CD4-positive, alpha-beta T cell (primary cell): ENCODE measurements at places on chromosomes 13 and 19. TPM values are rescaled to one million over a fixed set of nuclear protein-coding genes. Genes with fewer than 3 reads are reported as not detected.

DNA sequence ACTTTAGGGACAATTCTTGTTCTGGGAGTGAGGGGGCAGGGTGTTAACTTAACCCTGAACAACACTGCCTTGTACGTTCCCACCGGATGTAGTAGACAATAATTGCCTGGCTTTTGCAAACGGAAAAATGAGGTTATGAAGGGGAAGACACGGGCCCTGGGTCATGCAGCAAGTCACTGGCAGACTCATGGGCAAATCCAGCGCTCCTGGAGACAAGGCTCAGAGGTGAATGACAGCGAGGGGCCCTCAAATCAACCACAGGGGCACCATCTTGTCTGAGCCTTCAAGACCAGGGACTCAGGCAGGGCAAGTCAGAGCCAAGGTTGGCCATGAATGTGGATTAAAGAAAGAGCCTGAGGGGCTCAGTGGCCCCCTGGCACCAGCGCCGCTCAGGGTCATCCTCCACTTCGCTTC lies 2.8 kb downstream of the RASA3 start:
- H3K27ac ChIP-seq, result peak overlapping the region; percentile 80
- H3K4me1 ChIP-seq, result peaks cover 71% of the 10 kb centered on the region
- no peak for DNase-seq
- H3K27me3 ChIP-seq, result no peaks in the 10 kb centered on the region
- peak overlapping the region; percentile 100 for H3K4me3 ChIP-seq
- H3K36me3 ChIP-seq, result peaks cover 30% of the 10 kb centered on the region

CGB2 gene
- total RNA-seq, result not detected

DNA sequence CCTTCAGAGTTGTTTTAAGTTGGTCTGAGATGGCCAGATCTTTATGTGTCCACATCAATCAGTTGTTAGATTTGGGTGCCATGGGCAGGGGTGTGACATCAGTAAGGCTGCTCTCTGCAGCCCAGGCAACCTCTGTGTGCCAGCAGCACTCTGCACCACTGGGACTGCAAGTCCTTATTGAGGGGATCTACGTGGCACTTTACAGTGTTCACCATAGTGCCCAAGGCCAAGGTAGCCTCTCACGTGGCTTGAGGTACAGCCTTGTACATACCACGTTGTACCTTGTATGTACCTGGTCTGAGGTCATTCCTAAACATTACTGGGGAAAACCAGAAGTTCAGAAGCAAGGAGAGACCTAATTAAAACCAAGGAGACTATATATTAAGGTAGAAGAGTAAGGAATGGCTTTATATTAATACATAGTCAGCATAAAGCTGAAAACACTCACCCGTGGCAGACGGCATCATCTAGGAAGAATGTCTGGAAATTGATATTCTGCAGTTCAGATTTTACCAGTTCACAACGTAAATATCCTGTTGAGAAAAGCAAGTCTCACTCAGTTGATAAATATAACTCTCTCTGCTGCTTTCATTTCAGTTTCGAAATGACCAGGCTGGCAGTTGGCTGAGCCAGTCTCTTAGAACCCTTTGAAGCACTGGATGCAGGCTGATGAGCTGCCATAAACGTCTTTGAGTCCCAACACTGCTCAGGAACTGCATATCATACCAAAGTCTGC lies 128.8 kb downstream of the ZDHHC20 start:
- H3K4me1 ChIP-seq, result peaks cover 17% of the 10 kb centered on the region
- DNase-seq, result no peak
- H3K36me3 ChIP-seq, result no peaks in the 10 kb centered on the region
- no peak overlapping the region for H3K4me3 ChIP-seq
- no peak overlapping the region for H3K27ac ChIP-seq

- no peak within 1 kb of the TSS for H3K27ac ChIP-seq
- no peak for DNase-seq
- H3K4me1 ChIP-seq, result peaks cover 3% of the 10 kb centered on the region
- H3K27me3 ChIP-seq, result peaks cover 33% of the 10 kb centered on the region
- H3K36me3 ChIP-seq, result no peaks in the 10 kb centered on the region
Observed at GRCh38 chr19:46296722-46297461, at the start of gene HIF3A. Gene HIF3A, plus strand, starts transcription at chr19:46297042. Its CDS starts 35 bp downstream, at chr19:46297077.
